ENCODE measurements at places on chromosomes 3 and 15.

- DNase-seq, result no peak
Measured at GRCh38 chr3:126998728-126999127, 15.8 kb downstream of the PLXNA1 start.

DNA sequence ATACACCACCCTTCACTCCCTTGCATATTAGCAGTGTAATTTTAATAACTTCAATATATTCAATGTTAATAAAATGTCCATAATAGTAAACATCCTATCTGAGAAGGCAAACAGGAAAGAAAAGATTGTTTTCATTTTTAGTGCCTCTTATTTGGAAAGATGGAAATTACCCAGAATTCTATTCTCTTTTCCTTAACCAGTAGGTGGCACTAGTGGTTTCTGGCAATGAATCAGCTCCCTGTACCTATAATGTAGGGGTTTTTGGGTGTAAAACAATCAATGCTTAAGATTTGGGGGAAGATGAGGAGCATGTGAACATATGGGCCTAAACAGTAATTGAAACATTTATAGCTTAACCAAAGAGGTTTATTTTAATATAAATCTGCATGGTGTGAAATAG, 5.7 kb upstream of the SEMA6D start:
- DNase-seq, result no peak

GRCh38 chr3:14841836-14842235, 23.1 kb downstream of the FGD5 start:
- no peak for DNase-seq

GRCh38 chr3:155525324-155525833, 219.5 kb downstream of the PLCH1 start:
- no peak for DNase-seq

GRCh38 chr15:29821416-29822099, 710 bp downstream of the TJP1 start:
- peak; percentile 88 for DNase-seq

GRCh38 chr3:139764069-139764905, 86.5 kb upstream of the NMNAT3 start:
- DNase-seq, result no peak

GRCh38 chr3:124298301-124298700, 306.4 kb upstream of the ROPN1 start:
- DNase-seq, result no peak

DNA sequence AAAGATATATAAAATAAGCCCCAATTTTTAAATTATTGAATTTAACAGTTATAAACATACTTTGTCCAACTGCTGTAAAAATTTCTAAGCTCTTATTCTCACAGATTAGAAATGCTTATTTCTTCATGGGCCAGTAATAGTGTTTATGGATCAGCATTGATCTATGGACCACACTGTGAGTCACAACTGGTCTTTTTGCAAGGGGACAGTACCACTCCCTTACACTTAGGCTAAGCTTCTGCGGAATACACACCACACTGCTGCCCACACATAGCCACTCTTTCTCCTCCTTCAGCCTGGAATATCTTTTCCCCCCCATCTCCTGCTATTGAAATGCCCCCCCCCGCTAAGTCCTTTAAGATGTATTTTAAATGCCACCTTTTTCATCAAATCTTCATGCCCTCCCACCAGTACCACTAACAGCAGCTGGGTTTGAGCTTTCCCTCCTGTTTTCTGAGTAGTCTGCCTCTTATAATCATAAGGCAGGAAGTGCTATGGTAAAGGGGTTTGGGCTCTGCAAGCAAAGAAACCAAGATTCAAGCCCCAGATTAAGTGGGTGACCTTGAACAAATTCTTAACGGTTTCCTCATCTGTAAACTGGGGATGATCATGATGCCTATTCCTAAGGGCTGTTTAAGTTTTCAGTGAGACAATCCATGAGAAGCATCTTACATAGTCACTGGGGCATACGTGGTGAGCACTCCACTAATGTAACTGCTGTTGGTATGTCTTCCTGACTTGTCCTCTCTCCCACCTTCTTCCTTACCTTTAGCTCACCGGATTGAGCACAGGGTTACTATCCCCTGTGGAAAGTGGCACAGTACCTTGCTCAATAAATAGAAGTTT, 69.2 kb downstream of the DCUN1D1 start:
- DNase-seq, result no peak

DNA sequence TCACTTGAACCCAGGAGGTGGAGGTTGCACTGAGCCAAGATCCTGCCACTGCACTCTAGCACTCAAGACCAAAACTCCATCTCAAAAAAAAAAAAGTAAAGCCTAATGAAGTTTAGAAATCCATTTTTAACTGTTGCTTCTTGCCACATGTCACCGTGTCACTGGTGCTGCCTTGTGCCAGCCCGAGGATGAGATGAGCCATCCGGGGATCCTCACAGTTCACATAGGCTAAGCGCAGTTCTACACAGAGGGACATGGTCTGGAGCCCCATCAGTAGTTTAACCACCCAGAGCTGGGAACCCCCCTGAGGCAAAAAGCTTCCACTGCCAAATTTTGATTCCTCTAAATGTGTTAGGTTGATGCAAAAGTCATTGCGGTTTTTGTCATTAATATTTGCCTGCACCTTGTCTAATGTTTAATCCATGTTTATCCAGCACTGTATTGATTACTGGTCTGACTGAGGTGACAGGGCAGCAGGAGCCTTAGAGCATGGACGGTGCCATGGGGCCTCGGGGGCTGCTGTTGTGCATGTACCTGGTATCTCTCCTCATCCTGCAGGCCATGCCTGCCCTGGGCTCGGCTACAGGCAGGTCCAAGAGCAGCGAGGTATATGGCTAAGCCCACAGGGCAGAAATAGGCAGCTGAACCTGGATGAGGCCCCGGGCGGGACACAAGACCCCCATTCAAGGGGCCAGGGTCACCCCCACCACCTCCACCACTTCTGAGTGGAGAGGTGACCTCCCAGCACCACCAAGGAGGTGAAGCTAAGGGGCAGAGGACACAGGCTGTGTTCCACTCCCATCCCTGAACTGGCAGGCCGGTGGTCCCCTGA, at the start of gene ITIH1:
Gene ITIH1, plus strand, starts transcription at position 473 of the 832 bp plus-strand sequence. Its CDS starts 17 bp downstream, at position 490.
- DNase-seq, result no peak

GRCh38 chr3:154794814-154795445, 285.2 kb upstream of the MME start:
- DNase-seq, result no peak

GRCh38 chr3:21654241-21654640, 96.8 kb downstream of the ZNF385D start:
- DNase-seq, result no peak

GRCh38 chr3:148828136-148828690, 602 bp downstream of the CPB1 start:
- no peak for DNase-seq

DNA sequence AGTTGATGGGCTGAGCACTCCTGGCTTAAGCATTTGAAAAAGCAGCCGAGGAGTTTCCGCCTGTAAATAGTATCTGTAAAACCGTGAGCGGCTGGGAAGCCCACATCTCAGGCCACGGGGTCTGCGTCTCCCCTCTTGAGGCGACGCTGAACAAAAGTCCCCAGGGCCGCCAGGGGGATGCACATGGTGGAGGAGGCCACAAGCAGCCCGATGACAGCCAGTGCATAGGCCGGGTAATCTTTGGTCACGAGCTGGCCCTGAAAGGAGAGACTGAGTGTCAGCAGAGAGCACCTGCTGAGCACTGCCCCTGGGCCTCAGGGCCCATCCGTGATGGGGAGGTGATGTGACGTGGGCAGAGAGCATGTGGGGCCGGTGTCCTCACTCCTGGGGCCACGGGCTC, 37.5 kb downstream of the SLC6A20 start:
- DNase-seq, result no peak

- DNase-seq, result no peak
Measured at GRCh38 chr3:64490180-64490724, 197.5 kb downstream of the ADAMTS9 start.

- DNase-seq, result no peak
Measured at GRCh38 chr15:92149465-92149864, 244.2 kb upstream of the ST8SIA2 start.

DNA sequence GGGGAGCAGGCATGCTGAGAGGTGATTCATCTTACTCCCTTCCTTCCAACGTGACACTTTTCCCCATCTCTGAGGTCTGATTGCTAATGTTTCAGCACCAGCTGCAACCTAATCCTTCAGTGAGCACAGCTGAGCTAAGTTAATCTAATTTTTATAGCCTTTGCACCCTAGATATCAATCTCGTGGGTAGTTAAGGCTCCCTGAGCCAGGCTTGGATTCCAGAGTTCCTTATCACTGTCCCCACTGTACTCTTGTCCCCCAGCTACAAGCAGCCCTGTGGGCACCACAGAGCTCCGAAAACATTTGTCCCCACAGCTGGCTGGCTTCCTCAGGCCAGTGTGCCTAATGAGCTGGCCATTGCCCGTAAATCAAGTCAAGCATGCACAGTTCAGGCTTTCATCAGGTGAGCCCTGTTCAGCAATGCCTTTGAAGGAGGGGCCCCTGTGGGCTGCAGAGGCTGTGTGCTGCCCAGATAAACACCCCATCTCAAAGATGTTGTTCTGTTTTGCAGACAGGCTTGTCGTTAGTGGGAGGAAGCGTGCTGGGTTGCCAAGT, 376.9 kb upstream of the RASGRP1 start:
- DNase-seq, result peak; percentile 51

GRCh38 chr3:192834428-192834827, 83.2 kb downstream of the MB21D2 start:
- DNase-seq, result no peak

DNA sequence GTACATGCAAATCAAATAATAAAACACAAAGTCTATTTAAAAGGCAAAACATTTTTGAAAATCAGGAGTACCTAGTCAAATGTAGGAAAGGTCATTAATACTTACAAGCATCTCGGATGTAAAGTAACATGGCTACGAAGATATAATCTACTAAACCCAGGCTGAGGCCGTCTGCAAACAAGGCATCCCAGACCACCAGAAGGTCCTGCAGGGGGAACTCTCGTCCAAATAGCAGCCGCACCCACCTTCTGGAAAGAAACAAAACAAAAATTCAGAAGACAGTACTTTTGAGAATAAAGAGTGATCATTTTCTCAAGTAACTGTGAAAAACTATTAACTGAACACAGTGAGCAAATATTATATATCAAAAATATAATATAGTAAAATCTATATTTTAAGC, 423.1 kb downstream of the PLCL2 start:
- no peak for DNase-seq

GRCh38 chr15:27017168-27017809, 46.3 kb downstream of the GABRG3 start:
- peak; percentile 86 for DNase-seq

GRCh38 chr3:14440531-14441239, 38.3 kb downstream of the SLC6A6 start:
- DNase-seq, result peak; percentile 92

DNA sequence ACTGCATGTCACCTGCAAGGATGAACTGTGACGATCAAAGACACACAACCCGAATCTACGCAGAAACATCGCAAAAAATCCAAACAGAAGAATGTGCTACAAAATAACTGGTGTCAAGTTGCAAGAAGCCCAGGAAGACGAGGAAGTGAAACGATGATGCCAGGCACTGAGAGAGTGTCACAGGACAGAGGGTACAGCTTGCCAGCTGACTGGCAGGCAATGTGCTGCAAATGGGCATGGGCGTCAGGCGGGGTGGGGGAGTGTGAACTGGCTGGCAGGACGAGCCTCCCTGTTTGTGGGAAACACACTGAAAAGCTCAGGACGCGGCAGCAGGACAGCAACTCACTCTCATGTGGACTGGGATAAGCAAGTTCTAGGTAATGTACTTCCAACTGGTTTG, 28.9 kb upstream of the OCA2 start:
- DNase-seq, result no peak

GRCh38 chr15:101684384-101684783, 32.2 kb upstream of the TM2D3 start:
- DNase-seq, result no peak

GRCh38 chr3:52257911-52258310, 12.4 kb downstream of the PPM1M start:
- no peak for DNase-seq
